Memory B cell (primary cell): ENCODE measurements at places on chromosomes 16 and 17.

DNA sequence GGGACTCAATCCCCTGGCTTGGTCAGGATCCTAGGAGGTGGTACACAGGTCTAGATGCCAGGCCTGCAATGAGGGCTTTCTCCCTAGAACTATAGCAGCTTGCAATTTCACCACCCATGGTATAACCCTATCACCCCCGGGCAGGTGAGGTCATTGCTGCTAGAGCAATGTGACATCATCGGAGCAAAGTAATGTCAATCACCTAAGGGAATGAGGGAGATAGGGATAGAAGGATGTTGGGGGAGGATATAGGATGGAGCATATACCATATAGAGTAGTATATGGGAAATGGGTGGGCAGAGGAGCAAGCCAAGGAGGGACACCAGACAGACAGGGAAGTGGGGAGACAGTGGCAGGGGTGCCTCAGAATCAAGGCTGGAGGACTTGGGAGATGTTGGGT lies 3.3 kb downstream of the KCNH4 start:
- peaks cover 4% of the 10 kb centered on the region for H3K36me3 ChIP-seq
- H3K27ac ChIP-seq: no peak overlapping the region
- H3K4me1 ChIP-seq: peaks cover 20% of the 10 kb centered on the region
- H3K27me3 ChIP-seq: no peaks in the 10 kb centered on the region
- H3K4me3 ChIP-seq: no peak overlapping the region

DNA sequence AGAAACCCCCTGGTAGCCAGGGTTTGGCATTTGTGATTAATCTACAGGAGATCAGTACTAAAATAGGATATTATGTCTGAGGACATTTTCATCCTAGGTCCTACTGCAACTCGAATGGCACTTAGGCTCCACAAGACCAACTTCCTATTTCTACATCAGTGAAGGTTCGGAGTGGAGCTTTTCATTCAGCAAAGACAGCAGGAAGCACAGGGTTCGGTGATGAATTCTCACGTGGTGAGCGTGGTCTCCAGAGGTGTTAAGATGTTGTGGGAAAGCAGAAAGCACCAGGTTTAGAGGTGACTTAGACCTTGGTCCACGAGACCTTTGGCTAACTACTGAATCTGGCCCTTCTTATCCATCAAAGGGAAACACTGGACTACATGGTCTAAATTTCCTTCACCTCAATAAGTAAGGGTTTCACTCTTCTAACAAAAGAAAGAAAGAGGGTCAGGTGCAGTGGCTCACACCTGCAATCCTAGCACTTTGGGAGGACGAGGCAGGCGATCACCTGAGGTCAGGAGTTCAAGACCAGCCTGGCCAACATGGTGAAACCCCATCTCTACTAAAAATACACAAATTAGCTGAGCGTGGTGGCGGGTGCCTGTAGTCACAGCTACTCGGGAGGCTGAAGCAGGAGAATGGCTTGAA lies 13.9 kb upstream of the HELZ start:
- DNase-seq: no peak
- H3K27me3 ChIP-seq: peaks cover 3% of the 10 kb centered on the region
- H3K4me1 ChIP-seq: peaks cover 7% of the 10 kb centered on the region
- no peaks in the 10 kb centered on the region for H3K36me3 ChIP-seq

DNA sequence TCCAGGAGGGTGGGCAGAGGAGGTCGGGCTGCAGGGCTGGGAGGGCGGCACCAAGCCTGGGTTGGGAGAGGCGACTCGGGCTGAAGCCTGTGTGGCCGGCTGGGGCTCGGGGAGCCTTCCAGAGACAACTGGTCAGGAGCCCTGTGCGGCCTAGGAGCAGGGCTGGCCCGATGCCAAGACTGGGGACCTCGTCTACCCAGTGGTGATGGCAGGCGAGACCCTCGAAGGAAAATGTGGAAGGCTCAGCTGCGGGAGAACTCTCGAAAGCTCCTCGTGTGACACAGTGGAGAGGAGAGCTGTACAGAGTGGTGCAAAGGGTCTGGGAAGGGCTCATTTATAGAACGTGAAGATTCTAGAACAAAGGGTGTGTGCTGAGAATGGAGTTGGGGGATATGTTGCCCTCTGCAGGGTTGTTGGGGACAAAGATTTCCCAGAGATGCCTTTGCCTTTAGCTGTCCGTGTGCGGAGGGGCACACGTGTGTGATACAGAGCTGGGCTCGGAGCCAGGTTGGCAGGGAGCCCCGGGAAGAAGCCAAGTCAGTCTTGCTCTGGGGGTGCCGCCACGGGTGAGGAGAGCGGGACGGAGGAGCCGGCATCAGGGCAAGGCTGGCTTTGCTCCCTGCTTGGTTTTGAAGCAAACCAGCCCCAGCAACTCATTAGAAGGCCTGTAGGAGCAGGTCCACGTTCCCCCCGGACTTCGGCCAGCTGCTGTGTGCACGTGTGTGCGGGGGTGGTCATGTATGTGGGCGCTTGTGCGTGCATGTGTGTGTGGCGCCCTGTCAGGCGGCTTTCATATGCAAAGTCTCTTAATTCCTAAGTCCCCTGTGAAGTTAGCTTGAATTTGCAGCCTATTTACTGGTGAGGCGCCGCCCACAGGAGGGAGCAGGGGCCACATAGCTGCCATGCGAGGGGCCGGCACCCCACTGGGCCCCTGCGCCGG lies 132.4 kb upstream of the CHMP6 start:
- no peaks in the 10 kb centered on the region for H3K4me1 ChIP-seq
- no peak overlapping the region for H3K27ac ChIP-seq
- H3K4me3 ChIP-seq: no peak overlapping the region
- H3K36me3 ChIP-seq: peaks cover 36% of the 10 kb centered on the region
- no peaks in the 10 kb centered on the region for H3K27me3 ChIP-seq

- peaks cover 10% of the 10 kb centered on the region for H3K4me1 ChIP-seq
- DNase-seq: no peak
- H3K27ac ChIP-seq: no peak overlapping the region
Observed at GRCh38 chr17:30332057-30332542, 1.8 kb downstream of the TMIGD1 start.
